ENCODE measurements at places on chromosomes 7 and 10.

DNA sequence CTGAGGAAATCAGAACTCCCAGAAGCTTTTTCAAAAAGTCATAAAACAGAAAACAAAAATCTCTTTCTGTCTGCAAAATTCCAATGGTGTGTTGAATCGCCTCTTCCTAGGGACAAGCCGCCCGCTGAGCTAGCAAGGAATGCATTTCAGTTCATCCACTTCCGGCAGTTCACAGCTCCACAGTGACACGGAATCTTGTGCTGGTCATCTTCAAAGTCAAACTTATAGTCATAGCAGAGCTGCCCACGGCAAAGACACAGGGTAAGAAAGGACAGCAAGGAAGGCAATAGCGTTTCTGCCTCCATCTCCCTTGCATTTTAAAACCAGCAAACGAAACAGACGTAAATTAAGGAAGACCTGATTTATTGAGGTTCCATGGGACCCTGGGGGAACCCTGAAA is 111.2 kb downstream of the GALNT11 start:
- no peak for DNase-seq

DNA sequence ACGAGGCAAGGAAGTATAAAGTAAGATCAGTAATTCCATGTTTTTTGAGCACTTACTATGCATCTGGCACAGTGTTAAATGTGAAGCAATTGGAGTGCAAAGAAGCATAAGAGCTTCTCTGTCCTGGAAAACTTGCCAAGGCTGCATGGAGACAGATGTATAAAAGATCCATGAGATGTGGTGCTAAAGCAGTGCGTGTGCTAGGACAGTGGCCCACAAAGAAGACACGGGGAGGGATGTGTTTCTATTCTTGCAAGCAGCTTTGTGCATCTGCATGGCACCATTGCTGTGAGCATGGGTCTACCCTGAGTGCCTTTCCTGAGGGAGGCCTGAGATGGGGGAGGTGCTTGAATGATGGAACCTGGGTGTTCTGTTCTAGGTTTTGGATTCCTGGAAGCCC is 5.1 kb upstream of the CDHR3 start:
- no peak for DNase-seq

- DNase-seq, result no peak
Measured at GRCh38 chr10:44459671-44460070, 74.8 kb upstream of the CXCL12 start.

DNA sequence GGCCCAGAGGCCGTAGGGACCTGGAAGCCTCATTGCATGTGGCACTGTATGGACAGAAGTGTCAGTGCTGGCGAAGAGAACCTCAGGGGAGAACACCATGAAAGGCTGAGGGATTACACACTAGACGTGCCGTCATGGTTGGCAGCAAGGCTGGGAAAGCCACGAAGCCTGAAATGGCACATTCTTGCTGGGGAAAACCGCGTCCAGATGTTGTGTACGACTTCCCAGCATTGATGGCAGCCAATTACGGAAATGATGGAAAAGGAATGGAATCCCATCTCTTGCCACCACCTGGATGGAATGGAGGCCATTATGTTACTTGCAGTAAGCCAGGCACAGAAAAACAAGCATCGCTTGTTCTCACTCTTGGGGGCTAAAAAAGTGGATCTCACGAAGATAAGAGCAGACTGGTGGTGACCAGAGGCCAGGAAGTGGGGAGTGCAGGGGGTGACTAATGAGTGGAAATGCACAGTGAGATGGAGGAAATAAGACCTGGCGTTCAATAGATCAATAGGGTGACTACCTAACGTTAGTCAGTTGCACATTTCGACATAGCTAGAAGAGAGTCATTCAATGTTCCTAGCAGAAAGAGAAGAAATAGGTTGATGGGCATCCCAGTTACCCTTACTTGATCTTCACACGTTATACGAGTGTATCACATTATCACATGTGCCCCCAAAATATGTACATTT is 14.6 kb upstream of the PWWP2B start:
- no peak for DNase-seq

DNA sequence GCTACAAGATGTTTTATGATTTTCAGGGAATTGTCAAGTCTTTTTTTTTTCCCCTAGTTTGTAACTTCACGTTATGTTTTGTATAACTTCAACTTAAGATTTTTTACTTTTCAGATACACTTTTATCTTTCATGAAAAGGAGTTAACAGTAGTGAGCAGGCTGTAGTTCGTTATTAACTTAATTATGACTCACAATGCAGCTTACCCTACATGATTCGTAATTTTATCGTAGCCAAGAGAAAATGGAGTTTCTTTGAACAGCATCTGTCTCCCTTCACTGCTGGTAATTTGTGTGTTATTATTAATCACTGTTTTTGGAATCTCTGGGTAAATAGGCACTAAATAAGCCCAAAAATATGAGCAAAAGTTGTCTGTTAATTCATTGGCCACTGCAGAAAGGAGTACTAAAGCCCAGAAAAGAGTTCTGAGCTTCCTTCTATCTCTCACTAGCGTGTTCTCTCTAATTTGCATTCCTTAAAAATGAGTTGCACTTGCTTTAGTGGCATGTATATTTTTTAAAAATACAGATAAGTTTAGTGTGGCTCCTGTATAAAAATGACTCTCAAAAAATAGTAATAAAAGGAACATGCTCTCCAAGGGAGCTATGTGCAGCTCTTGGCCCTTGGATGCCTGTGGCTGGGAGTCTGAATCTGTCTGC is 36.1 kb downstream of the RALA start:
- DNase-seq, result no peak

- DNase-seq, result no peak
Measured at GRCh38 chr7:87474533-87475358, 734 bp downstream of the ABCB4 start.

- no peak for DNase-seq
Measured at GRCh38 chr7:80087771-80088170, 46.9 kb upstream of the GNAI1 start.

GRCh38 chr7:157550300-157551275 is 213.8 kb downstream of the DNAJB6 start:
- no peak for DNase-seq

DNA sequence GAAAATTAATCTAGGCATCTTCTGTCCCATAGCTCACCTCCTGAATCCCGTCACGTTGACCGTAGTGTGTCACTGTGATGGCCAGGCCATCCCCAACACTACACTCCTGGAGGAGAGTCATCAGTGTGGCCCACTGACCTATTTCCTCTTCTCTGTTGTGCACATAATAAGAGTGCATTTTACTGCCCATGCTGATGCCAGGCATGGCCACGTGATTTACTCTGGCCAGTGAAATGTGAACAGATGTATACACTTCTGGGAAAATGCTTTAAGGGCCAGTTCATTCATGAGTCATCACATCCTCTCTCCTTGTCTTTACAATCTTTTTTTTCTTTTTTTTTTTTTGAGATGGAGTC is 101.9 kb upstream of the PIP4K2A start:
- DNase-seq, result no peak

DNA sequence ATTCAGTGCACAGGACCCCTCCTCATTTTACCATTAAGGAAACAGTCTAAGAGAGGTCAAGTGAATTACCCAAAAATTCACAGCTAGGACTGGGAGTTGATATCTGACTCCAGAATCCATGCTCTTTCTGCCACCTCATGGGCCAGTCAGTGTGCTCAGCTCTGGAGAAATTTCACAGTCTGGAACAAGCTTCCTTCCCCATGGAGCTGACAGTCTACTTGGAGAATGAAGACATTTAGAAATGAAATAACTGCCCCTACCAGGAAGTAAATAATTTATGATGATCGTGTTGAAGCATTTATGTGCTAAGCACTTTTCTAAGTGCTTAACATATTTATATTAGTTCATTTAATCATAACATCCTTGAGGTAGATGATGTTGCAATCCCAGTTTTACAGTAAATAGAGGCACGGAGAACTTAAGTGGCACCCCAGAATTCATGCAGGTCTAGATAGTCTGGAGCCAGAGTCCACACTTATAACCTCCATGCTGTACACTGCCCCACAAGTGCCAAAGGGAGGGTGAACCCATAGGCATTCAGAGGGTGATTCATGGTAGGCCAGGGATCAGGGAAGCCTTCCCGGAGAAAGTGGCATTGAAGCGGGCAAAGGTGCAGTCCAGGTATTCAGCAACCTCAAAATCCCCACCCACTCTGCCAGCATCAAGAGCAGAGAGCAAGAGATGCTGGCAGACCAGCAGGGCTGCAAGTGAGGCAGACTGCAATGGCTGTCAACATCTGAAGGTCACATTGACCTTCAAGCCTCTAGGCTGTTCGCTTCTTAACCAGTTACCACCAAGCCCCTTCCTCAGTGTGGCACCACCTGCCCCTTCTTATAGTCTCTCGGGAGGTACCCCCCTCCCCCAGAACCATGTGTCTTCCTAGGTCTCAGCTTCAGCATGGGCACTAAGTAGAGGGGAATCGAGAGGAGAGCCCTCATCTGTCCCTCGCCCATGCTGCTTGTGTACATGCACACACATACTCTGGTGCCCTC is 38.4 kb upstream of the LRRC4 start:
- DNase-seq, result no peak

- DNase-seq, result no peak
Measured at GRCh38 chr7:21300692-21301091, 127.2 kb upstream of the SP4 start.

DNA sequence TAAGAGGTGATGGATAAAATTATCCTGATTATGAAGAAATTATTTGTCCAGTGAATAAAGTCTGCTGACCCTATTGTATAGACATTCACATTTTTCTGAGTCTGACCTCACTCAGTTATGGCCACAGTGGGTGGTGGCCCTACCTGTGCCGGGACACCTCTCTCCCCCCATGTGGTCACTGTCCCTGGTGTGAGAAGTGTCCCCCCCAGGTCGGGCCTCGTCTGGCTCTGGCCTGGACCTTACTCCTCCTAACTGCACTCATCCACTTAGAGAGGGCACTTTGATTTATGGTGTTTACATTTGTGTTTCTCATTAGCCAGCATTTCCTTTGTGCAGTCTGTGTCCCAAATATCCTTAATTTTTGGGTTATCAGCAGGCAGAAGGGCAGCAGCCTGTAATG is 59.6 kb upstream of the ZNF32 start:
- DNase-seq, result no peak

- no peak for DNase-seq
Measured at GRCh38 chr7:139743967-139744767, 33.6 kb downstream of the HIPK2 start.

- no peak for DNase-seq
Measured at GRCh38 chr7:135416431-135416830, 93.5 kb downstream of the CNOT4 start.

Data from NCI-H2171 (cell line).